ENCODE measurements at places on chromosomes 7 and 10.

DNA sequence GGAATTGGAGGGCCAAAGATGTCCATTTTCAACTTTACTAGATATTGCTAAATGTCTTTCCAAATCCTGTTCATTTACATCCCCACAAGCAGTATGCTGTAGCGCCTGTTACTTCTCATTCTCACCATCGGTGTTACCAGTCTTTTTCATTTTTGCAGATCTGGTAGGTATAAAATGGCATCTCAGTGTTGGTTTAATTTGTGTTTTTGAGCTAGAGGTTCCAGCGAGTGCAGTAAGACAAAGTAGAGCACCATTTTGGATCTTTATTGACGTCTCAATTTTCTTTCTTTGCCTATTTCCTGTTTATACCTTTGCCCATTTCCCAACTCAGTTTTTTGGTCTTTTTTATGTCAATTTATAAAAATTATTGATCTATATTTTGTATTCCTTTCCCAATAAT, 55.6 kb downstream of the NRF1 start:
- DNase-seq: no peak

DNA sequence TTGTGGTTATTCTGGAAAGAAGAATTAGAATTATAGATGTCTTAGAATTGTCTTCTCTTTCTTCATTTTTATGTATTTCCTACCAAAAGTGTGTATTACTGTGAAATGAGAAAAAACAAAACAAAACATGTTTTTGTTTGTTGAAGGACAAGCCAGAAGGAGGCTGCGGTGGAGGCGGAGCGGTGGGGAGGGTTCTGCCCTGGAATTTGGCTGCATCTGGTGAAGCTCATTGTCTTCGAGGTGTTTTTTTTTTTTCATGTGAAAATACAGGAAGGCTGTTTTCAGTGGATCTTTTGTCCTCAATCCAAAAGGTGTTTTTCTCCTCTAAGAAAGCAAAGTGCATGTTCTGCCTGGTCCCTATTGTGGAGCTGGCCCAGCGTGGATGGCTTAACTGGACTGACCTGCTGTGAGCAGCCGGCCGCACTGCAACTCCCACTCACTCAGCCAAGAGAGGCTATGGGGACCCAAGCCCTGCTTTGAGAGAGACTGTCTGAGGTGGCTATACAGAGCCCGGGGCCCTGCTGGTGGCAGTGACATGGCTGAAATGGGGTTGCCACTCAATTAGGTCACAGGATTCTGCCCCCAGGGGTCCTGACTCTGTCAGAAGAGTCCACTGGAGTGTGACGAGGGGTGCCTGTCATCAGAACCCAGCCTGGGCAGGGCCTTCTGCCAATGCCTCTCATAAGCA, 184.9 kb upstream of the MKI67 start:
- DNase-seq: no peak

GRCh38 chr7:97973206-97973658, 16.8 kb downstream of the OCM2 start:
- no peak for DNase-seq

DNA sequence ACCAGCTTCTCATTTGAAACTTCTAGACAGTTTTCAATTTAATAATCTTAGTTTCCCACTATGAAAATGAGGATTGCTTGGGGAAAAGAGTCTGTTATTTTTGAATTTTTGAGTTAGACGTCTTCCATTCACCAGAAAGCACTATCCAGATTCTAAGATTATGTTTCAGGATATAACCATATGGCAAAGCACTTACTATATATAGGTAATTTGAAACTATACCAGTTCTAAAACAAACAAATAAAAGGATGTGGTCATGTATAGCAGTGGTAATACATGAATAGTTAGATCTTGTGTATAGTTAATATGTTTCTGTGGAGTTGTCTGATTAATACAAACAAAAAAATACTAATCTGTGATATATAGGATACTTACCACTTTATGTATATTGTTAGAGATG, 320.0 kb downstream of the EXOC4 start:
- no peak for DNase-seq

GRCh38 chr7:80255656-80256055, 121.0 kb downstream of the GNAI1 start:
- DNase-seq: no peak

- no peak for DNase-seq
Measured at GRCh38 chr10:34505338-34505737, 309.8 kb downstream of the PARD3 start.

- no peak for DNase-seq
Measured at GRCh38 chr7:150937848-150938561, 40.1 kb downstream of the KCNH2 start.

- peak; percentile 75 for DNase-seq
Measured at GRCh38 chr7:98284335-98285036, 3.0 kb downstream of the BRI3 start.

GRCh38 chr7:85025312-85025756, 161.5 kb downstream of the SEMA3D start:
- DNase-seq: no peak

DNA sequence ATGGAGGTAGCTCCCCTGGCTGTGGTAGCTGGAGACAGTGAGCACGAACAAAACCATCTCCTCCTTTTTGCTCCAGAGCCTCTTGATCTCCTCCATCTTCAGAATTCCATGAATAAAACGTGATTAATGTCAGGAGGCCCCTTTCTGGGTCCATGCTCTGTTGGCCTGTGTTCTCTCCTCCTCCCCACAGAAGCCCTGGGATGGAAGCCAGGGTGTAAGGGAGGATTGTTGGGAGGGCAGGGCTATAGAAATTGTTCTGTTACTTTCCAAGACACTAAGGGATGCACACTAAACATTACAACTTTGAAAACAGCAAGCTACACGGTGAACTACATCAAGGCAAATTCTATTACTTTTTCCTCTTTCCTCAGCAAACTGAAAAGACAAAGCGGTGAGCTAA, 96.3 kb downstream of the RNF216 start:
- DNase-seq: no peak

DNA sequence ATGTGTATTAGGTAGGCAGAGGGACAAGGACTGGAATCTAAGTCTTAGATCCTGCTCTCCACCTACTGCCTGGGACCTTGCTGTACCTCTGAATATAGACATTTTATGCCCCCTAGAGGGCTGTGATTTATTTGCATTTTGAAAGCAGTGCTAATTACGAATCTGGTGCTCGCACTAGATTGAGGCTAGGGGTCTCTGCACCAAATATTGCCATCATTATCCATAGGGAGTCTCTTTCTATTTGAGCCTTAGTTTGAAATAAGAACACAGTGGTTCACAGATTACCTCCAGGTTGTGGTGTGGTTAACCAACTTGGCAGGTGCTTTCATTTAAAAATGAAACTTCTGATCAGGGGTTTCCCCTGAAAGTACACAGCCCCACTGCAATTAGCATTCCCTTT, 41.8 kb downstream of the CNNM1 start:
- DNase-seq: no peak

GRCh38 chr10:24119896-24120295, 89.0 kb upstream of the KIAA1217 start:
- DNase-seq: no peak

GRCh38 chr10:7950981-7951847, 103.3 kb upstream of the GATA3 start:
- DNase-seq: no peak

DNA sequence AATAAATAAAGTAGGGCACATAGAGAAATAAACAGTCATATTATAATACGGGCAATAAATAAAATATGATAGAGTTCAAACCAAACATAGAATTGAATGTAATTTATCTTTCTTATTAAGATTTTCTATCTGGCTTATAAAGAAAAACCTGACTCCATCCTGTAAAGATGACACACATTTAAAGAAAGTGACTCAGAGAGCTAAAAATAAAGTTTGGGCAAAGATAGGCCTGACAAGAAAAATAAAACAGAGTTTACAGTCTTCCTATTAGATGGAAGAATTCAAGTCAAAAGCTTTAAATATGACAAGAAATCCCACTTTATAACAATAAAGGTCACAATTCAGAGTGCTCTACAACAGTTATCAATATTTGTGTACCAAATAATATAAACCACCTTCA, 580.6 kb downstream of the PHTF2 start:
- DNase-seq: no peak

GRCh38 chr7:134255814-134256213, 60.9 kb downstream of the SLC35B4 start:
- no peak for DNase-seq

DNA sequence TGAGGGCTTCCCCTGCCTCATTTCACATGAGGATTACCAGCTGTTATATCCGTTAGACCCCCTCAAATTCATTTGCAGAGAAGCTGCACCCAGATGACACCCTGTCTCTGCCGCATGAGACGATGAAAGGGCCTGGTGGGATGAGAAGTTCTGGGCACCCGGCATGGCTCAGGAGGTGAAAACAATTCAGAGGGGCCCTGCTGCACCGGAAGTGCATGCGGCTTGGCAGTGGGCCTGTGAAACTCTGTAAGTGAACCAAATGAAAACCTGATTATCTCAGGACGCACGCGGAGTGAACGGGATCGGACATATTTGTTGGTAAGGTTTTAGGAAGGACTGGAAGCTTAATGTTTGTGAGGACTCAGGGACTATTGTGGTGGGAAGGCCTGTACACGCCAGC, 511.2 kb downstream of the TCERG1L start:
- DNase-seq: no peak

- DNase-seq: no peak
Measured at GRCh38 chr7:92590711-92591310, 621 bp upstream of the FAM133B start.

GRCh38 chr7:47241112-47242065, 340.5 kb downstream of the TNS3 start:
- DNase-seq: no peak

Data from MV-4-11 (cell line).